Nucleus accumbens (tissue), 56 donors: ENCODE measurements at places on chromosomes 4 and X.
A peak's percentile ranks its signal among the peaks of the same experiment; 100 is the strongest.

DNA sequence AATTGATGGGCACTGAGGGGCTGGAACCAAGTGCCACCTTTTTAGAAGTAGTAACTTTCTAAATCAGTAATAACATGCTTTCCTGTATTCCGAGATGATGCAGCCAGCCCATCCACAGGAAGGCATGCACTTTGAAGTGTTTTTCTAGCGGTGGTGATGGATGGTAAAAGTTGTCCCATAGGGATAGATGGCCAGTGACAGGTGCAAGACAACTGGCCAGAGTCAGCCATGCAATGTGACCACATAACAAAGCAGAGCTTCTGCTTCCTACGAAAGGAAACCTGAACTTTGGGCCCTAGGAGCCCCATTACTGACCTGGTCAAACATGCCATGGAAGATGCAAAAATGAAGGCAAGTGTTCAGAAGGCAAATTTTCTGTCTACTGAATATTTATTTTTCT, 72.3 kb downstream of the NR3C2 start:
- DNase-seq = no peak

DNA sequence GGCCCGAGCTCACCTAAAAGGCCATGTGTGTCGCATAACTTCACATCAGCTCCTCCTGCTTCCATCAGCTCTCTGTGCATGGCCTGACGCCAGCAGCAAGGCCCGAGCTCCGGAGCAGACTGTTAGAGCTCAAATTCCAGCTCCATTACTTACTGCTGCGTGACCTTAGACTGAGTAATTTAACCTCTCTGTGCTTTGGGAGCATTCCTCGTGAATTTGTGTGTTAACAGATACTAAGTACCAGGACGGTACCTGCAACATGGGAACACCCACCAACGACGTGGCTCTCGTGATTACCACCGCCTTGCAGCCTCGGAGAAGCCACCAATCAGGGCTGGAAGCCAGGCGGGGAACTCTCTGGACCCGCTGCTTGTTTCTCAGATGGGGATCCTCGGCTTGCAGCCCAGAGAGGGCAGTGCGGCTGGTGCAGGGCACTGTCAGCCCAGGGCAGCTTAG, 12.9 kb downstream of the LETM1 start:
- no peak for DNase-seq

- no peak for DNase-seq
Measured at GRCh38 chrX:67545036-67545821, 1.4 kb downstream of the AR start.

- DNase-seq = no peak
Measured at GRCh38 chr4:113435893-113436292, 325.6 kb downstream of the CAMK2D start.

- DNase-seq = no peak
Measured at GRCh38 chr4:26253968-26254367, 66.8 kb upstream of the RBPJ start.

DNA sequence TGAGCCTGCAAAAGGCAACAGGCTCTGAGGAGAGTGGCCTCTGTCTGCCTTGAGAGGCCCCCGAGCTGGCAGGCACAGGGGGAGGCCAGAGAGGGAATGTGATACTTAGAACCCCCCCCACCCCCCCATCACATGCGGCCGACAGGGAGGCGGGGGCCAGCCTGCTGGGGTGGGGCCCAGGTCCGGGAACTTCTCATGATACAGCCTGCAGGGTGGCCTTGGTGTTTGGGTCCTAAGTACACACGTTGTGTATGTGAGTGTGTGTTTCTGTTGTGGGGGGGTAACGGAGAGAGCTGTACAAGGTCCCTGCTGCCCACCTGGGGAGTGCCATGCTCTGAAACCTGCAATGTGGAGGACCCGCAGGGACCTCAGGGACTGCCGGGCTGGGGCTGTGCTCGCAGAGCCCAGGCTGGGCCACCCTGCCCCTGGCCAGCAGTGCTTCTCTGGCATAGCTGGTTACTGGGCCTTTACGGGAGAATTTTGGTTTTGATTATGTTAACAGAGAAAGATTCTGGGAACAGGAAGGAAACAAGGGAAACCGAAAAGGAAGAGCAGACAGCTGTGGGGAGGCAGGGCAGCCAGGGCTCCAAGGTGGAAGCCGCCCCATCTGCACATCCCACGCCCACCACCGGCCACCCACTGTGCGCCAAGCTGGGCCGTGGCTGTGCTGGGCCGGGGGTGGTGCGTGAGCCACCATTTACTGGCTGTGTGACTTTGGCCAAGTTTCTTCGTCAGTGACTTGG, 19.9 kb downstream of the SH3BP2 start:
- DNase-seq = no peak

GRCh38 chr4:60934566-60935295, 265.4 kb upstream of the ADGRL3 start:
- DNase-seq = no peak

DNA sequence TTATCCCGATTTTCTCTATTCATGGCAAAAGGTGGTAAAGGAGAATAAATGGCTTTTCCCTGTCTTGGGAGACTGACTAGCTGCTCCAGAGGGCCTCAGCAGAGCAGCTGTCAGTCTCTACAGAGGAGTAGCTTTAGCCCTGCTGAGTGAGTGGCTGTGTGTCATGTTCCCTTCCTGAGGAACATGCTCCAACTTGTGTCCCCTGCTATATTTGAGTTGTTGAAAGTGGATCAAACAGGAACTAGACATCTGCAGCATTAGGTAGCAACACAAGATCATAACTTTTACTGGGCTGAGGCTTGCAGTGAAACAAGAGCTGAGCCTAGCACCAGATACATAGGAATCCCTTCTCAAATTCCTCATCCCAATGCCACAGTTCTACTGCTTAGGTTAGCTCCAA, 26.7 kb upstream of the PLAC1 start:
- no peak for DNase-seq

DNA sequence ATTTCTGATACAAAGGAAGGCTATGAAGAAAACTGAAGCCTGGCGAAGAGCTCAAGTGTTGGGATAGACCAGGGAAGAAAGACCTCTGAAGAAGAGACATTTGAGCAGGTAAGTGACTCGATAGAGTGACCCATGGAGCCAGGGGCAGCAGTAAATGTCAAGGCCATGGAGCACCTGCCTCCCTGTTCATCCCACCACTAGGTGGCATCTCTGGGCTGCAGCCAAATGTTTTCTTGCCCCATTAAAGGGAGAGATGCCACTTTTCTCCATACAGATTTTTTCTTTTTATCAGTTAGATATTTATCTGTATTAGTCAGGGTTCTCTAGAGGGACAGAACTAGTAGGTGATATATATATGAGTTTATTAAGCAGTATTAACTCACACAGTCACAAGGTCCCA, 4.9 kb upstream of the ZNF81 start:
- DNase-seq = peak; percentile 1

- no peak for DNase-seq
Measured at GRCh38 chrX:73561801-73562200, 1.2 kb upstream of the CHIC1 start.

GRCh38 chrX:104281564-104281963, 26.8 kb upstream of the ESX1 start:
- no peak for DNase-seq

- no peak for DNase-seq
Measured at GRCh38 chr4:124873361-124874171, 161.0 kb upstream of the ANKRD50 start.

GRCh38 chr4:72418458-72418857, 150.6 kb downstream of the ADAMTS3 start:
- DNase-seq = no peak

- no peak for DNase-seq
Measured at GRCh38 chr4:115514675-115515074, 401.3 kb upstream of the NDST4 start.

DNA sequence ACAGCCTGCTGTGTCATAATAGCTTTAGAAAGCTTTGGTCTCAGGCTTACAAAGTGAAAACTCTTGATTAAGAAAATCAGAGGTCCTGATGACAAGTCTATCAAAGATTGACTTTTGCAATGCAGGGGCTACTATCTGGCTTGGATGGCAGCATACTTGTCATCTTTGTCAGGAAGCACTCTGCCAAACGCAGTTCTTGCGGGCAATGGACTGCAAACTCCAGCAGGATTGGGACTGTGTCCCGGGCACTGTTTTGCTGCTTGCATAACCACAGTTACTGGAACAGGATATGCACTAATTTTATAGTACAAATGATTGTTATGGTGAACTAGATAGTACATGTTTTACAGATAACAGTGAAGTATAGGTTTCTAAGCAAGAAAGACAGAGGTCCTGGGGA, 185.6 kb downstream of the IQCM start:
- DNase-seq = no peak

DNA sequence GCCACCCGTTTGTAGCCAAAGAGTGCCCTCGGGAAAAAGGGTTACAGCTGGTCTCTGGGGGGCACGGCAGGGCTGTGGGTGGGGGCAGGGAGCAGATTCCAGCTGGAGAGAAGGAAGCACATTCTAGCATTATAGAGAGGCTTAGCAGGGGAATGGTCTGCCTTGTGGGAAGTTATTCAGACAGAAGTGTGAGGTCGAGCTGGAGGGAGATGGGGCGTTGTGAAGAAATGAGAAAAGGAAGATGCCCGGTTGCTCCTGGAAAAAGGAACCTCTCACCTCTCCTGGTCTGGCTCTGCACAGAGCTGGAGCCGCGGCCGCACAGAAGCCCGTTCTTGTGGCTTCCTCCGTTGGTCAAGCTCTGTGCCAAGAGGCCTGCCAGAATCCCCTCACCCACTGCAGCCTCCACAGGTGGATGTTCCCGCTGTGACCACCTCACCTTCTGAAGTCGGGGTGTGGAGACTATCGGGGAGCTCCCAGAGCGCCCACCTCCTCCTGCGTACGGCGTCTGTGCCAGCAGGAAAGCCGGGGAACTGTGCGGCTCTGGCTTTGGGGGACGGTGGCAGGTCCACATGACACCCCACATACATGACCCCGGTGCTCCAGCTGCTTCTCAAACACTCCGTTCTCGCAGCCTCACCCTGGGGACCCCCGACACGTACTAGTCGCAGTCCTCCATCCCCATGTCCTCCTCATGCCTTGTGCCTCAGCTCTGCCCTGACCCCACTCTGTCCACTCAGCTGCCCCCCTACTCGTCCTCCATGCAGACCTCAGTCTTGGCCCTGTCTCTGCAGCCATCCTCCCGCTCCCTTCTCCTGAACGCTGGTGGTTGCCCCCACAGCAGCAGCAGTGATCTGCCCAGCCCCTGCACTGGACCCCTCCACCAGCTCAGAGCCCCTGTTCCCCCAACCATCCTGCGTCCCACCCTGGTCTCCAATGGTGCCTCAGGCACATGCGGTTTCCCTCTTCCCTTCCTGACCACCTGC, 52.2 kb upstream of the HGFAC start:
- no peak for DNase-seq

- no peak for DNase-seq
Measured at GRCh38 chrX:19707246-19707871, 180.0 kb downstream of the SH3KBP1 start.

- DNase-seq = no peak
Measured at GRCh38 chrX:11188664-11189063, 77.5 kb downstream of the HCCS start.

DNA sequence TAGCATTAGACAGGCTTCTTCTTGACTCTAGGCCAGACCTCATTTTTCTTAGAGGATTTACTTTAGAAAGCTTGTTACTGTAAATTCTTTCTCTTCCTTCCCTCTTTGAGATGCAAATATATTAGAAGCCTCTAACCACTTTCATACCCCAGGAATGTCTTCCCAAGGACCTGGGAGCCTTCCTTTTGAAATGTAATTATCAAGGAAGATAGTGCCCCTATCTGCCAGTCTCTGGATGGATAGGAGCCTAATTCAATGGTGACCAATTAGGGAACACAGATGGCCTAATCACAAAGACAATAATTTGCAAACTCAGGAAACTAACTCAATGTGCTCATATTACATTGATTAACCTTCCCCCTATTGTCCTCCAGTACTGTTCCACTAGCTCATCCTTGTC, 145.6 kb upstream of the DCAF8L1 start:
- DNase-seq = no peak

- no peak for DNase-seq
Measured at GRCh38 chrX:118459494-118459893, 36.1 kb upstream of the DOCK11 start.

DNA sequence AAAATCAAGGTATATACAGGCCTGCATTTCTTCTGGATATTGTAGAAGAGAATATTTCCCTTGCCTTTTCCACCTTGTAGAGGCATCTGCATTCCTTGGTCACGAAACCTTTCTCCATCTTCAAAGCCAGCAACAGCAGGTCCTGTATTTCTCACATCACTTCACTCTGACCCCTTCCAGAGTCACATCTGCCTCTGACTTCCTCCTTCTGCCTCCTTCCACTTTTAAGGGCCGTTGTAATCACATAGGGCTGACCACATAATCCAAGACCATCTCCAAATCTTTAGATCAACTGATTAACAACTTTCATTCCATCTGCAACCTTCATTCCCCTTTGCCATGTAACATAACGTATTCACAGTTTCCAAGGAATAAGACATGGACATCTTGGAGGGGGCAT, 38.3 kb upstream of the NDP start:
- DNase-seq = no peak

DNA sequence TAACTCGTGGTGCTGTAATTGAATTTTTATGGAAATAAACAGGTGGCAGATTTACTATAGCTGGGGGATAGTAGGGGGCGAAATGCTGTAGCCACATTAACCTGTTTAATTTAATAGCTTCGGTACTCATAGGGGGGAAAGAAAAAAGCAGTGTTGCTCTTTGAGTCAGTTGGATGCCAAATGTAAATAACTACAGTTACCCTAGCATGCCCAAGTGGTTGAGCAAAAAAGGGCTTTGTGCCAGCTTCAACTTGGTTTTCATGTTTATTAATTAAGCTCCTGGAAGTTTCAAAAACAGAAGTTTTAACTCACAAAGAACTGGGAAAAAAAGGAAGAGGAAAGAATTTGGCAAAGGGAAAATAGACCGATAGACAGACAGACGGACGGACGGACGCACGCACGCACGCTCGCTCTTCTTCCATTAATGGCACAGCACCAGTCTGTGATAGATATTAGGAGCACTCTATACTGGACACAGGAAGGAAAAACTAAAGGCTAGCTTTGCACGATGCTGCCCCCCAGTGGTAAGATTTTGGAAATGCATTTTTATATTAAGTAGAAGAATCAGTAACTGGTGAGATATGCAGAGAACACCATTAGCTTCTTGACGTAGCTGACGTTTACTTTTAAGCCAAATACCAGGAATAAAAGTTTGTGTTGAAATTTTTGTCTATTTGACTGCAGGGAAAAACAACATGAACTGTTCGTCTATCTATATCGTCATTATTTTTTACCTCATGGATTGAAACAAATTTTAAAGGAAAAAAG, 151.8 kb downstream of the SLC7A11 start:
- peak; percentile 15 for DNase-seq

GRCh38 chr4:20158195-20158594, 93.5 kb upstream of the SLIT2 start:
- no peak for DNase-seq

DNA sequence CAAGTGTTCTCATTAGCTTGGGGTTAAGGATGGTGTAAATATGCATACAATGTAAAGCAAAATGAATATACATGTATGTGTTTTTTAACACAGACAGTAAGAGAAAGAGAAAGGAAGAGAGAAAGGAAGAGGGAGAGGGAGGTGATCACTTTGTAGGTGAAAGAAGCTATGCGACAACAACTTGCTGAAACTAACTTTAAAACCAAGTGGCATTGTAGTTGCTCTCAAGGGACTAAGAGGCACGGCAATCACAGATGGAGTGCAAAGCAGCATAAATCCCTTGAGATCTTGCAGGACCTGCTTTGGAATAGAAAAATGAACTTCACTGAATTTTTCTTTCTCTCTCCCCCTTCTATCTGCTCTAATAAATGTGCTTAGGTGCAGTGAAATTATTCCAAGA, 1665.0 kb upstream of the TENM3 start:
- DNase-seq = no peak
